Activated B cell treated with CpG ODN at 0.5 μM for 24 hours (primary cell): ENCODE measurements at places on chromosomes 5 and 9.

- no peak for DNase-seq
Observed at GRCh38 chr9:96067600-96067999, 192.1 kb downstream of the ERCC6L2 start.

- DNase-seq: no peak
Observed at GRCh38 chr5:154664869-154665268, 90.3 kb upstream of the LARP1 start.

- no peak for DNase-seq
Observed at GRCh38 chr5:84706678-84707641, 322.3 kb upstream of the EDIL3 start.

DNA sequence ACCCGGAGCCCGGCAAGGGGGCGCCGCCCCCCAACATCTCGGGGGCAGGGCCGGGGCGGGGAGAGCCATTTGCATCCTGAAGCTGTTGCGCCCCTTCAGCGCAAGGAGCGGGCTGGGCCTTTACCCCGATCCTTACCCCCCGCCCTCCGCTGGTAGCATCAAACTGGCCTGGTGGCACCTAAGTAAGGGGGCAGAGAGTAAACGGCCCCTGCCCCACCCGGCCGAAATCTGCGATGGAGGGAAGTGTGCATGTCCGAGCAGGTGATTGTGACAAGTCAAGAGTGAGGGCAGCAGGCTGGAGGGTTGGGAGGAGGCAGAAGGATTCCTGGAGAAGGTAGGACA, 101.2 kb downstream of the ESM1 start:
- DNase-seq: no peak

- no peak for DNase-seq
Observed at GRCh38 chr5:9919306-9920030, 289.3 kb upstream of the TAS2R1 start.

DNA sequence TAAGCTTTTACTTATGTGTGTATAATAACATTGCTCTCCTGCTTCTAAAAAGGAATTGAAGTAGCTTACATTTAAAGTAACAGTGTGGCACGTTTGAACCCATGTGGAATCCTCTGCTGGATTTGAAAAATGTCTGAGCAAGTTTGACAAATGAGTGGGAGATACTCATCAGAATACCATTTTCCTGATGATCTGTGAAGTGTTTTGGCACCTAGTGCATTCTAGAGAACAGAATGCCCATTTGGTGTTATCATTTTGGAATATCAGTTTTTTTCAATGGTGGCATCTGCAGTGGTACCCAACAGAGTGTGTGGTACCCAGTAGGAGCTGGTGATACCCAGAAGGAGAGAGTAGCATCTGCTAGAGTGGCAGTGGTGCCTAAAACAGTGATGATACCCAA, 471.1 kb downstream of the PLK2 start:
- DNase-seq: no peak

DNA sequence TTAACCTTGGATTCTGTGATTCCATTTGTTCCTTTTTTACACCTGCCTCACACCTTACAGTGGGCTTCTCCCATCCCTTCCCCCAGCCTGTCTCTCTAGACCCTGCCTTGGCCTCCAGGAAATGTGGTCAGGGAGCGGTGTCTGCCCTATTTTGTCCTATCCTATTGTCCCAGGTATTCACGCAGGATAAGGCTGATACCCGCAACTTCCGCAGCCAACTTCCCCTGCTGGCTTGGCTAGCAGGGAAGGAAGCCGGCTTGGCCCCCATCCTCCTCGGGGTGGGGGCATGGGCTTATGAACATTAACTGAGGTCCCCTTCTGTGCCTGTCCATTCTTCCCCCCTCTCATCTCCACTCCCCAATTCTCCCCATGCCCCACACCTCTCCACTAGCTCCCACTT, 3.5 kb downstream of the CSF1R start:
- no peak for DNase-seq

DNA sequence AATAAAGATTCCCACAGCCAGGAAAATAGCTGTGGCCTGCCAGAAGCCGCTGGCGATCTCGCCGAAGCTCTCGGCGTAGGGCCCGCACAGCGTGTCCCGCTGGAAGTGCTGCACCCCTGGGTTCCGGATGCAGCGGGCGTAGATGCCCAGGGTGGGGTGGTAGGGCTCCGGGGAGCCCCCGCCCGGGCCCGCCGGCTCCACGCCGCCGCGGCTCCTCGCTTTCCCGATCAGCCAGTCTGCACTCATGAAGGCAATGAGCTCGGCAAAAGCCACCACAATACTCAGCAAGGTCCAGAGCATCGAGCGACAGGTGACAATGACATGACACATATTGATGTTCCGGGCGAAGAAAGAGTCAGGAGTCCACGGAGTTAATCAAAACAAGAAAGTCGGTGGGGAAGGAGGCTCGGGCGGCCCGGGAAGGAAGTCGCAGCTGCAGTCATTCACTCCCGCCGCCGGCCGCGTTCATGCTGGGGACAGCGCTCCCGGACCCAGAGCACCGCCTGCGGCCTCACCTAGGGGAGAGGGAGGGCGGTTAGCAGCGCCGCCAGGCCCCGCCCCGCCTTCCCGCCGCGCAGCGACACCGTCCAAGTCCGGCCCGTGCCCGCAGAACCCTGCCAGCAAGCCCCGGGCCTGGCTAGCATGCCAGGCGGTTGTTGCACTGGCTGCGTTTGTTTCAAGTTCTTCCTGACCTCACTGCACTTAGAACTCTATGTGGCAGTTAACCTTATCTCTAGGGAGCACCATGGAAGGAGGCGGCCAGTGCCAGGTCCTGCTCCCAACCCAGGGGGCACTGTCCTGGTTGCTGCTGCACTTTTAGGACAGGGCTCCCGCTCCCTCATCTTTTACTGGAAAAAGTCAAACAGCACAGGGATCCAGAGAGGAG, 138.4 kb downstream of the LHFPL2 start:
- DNase-seq: peak; percentile 49

DNA sequence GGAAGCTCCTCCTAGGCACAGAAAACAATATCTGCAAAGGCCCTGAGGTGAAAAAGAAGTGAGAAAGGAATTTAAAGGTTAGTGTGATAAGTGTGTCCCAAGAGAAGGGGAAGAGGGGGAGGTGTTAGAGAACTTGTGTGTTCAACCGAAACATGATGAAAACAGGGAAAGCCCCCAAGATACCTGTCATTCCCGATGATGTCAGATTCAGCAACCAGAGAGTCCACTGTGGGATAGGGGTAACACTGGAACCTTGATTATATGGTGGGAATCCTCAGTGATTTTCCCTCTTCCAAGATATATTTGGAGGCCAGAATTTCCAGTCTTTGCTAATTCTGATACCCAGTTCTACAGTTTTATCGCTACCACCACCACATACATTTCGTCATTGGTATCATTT, 15.5 kb upstream of the BNC2 start:
- DNase-seq: no peak

DNA sequence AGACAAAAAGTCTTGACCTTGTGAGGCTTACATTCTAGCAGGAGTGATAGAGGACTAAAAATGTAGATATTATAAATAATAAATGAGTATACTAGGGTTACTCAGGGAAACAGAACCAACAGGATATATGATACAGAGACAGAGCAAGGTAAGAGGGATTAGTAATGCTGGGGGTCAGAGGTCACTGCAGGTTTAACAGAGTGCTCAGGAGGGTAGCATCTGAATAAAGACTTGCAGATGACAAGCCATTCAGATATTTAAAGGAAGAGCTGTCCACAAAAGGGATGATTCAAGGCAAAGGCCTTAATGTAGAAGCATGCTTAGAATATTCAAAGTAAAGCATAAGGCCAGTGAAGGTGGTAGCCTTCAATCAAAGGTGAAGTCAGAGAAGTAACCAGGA, 65.6 kb upstream of the SEMA6A start:
- DNase-seq: no peak

GRCh38 chr5:16000056-16000455, 179.5 kb downstream of the MARCHF11 start:
- DNase-seq: no peak

DNA sequence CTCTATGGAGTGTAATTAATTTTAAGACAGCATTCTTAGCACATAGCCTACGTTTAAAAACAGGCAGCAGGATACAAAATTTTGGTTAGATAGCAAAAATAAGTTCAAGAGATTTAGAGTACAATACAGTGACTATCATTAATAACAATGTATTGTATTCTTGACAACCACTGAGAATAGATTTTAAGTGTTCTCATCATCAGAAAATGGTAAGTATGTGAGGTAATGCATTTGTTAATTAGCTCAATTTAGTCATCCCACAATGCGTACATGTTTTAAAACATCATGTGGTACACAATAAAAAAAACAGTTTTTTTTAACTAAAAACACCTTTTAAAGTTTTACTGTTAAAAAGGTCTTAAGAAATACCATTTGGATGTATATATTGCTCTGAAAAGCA, 94.2 kb downstream of the MUSK start:
- no peak for DNase-seq

- no peak for DNase-seq
Observed at GRCh38 chr9:135241381-135242048, 154.0 kb downstream of the OLFM1 start.

GRCh38 chr5:14134083-14134482, 9.1 kb upstream of the TRIO start:
- DNase-seq: no peak

- DNase-seq: no peak
Observed at GRCh38 chr9:90909747-90910283, 108.2 kb downstream of the SYK start.

DNA sequence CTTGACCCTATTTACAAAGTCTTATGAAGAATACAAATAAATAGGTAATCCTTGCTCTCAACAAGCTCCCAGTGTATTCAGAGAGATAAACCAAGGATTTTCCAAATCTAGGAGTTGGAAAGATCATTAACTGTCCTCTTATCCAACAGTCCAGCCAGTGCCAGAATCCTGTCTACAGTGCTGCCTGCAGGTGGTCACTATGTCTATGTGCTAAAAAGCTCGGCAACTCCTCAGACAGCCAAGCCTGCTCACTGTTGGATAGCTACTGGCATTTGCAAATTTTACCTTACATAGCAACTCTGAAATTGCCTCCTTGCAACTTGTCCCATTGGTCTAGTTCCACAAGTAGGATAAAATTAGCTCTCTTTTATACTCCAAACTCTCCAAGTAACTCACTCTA, 187.4 kb downstream of the DCP2 start:
- DNase-seq: no peak

DNA sequence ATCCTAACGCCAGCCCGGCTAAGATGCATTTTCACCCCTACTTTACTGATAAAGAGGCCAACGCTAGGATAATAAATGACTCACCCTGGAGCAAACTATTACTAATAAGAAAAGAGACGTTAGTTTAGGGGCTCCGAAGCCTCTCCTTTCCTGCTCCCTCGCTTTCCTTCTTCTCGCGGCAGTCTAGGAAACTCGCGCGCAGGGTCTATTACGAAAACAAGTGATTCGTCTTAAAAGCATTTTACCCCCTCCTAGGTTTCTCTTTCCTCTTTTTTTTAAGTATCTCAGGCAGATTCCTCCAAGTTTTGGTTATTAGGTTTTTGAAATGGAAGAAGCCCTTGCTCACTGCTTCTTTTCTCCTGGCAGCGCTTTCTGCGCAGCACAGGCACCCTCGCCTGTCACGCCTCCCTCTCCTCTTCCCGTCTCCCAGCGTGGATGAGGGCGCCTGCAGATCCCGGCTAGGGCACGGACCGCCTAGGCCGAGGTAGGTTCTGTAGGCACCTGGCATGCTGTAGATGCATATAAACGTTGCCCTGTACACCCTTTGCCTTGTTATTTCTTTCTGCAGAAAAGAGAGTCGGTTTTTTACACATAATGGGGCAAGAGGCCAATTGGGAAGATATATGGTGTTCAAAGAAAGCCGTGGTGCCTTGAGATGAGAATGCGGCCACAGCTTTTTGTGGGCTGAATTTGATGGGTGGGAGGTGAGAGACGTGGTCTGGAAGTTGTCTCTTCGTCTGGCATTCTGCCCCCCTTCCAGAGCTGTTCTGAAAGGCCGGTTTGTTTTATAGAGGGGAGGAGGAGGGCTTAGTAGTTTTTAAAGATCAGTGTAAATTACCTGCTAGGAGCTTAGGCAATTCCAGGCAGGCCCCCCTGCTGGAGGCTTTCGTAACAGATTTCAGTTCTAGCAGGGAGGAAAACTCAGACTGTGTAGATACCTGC, 983 bp downstream of the GCNT1 start:
- no peak for DNase-seq

GRCh38 chr9:17807613-17808282, 228.9 kb downstream of the SH3GL2 start:
- no peak for DNase-seq

DNA sequence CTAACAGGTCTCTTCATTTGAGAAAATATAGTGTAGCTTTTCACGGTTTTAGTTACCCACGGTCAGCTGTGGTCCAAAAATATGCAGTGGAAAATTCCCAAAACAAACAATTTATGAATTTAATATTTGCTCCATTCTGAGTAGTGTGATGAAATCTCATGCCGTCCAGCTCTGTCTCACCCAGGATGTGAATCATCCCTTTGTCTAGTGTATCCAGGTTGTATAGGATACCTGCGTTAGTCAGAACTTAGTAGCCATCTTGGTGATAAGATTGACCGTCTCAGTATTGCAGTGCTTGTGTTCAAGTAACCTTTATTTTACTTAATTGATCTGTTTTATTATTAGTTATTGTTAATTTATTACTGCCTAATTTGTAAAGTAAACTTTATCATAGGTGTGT, 41.1 kb downstream of the NDUFS4 start:
- no peak for DNase-seq

- no peak for DNase-seq
Observed at GRCh38 chr5:134370311-134370870, 978 bp upstream of the UBE2B start.

GRCh38 chr5:1345876-1346626, 1.2 kb upstream of the CLPTM1L start:
- no peak for DNase-seq

GRCh38 chr9:3960661-3961144, 339.2 kb downstream of the GLIS3 start:
- DNase-seq: no peak

DNA sequence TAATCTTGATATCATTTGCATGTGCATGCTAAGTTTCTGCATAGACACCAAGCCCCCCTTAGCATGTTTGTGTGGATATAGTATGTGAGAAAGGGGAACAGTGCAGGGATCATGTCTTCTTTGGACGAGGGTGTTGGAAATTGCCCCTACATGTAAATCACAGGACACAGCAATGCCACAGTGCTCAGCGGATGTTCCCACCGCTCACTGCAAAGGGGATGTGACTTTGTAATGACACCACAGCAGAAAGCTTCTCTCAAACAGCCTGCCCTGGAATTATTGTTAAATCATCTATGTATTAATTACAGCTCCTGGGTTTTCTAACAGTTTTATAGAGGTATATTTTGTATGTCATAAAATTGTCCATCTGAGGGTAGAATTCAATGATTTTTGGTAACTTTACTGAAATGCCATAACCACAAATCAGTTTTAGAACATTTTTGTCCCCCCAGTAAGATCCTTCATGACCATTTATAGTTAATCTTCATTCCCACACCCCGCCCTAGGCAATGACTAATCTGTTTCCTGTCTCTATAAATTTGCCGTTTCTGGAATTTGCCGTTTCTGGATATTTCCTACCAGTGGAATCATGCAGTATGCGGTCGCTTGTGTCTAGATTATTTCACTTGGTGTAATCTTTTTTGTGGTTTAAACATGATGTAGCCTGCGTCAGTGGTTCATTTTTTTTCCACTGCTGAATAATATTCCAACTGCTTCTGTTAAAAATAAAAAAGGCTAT, 648.5 kb upstream of the WWC1 start:
- DNase-seq: no peak
